Gastroesophageal sphincter (tissue), 4 donors: ENCODE measurements at places on chromosomes 6 and 20. TPM values are rescaled to one million over a fixed set of nuclear protein-coding genes. Genes with fewer than 3 reads are reported as not detected.

Gene EEF1A1
- total RNA-seq: 7,131 TPM

Gene PBOV1
- not detected for total RNA-seq

Gene ISM1
- total RNA-seq: 6.4 TPM

Gene TMEM170B
- 8.6 TPM for total RNA-seq

Gene ESR1
- total RNA-seq: 2.3 TPM

Gene TUBB2B
- total RNA-seq: 17.1 TPM

Gene POU5F1
- 3.4 TPM for total RNA-seq

Gene PIGT
- 59.8 TPM for total RNA-seq

Gene BPIFA1
- total RNA-seq: not detected

Gene DNAH8
- total RNA-seq: not detected

Gene FAXC
- total RNA-seq: 48.4 TPM

Gene ASIP
- total RNA-seq: not detected

Gene ZCCHC3
- 19.6 TPM for total RNA-seq

Gene NKAIN4
- 2.3 TPM for total RNA-seq

Gene B3GALT4
- total RNA-seq: 22.3 TPM

Gene C20orf141
- total RNA-seq: not detected

Gene OR2B6
- total RNA-seq: not detected

Gene SLC35D3
- not detected for total RNA-seq

Gene ACTL10
- 1.9 TPM for total RNA-seq

Gene HTR1E
- 0.93 TPM for total RNA-seq

Gene HLA-DPA1
- total RNA-seq: 27.1 TPM

Gene LGSN
- total RNA-seq: not detected

Gene RRP36
- 59.6 TPM for total RNA-seq

Gene SPTLC3
- 2.0 TPM for total RNA-seq

Gene CRYBG1
- total RNA-seq: 3.3 TPM

Gene PAK5
- total RNA-seq: 0.05 TPM

Gene SLC4A11
- total RNA-seq: 0.62 TPM

Gene C2
- 33.4 TPM for total RNA-seq

Gene FRK
- 1.1 TPM for total RNA-seq

Gene DCDC2
- not detected for total RNA-seq

Gene CST5
- total RNA-seq: not detected

Gene FHL5
- total RNA-seq: 11.4 TPM

Gene PXMP4
- total RNA-seq: 7.6 TPM

Gene TFEB
- 24.0 TPM for total RNA-seq

Gene PABPC1L
- total RNA-seq: 3.0 TPM

Gene EDN1
- total RNA-seq: 39.6 TPM

Gene BTNL2
- not detected for total RNA-seq

Gene KCNQ5
- 1.1 TPM for total RNA-seq

Gene WFDC5
- not detected for total RNA-seq

Gene COL11A2
- 1.4 TPM for total RNA-seq

Gene UST
- 48.1 TPM for total RNA-seq

Gene RNF182
- 0.27 TPM for total RNA-seq

Gene LATS1
- 54.5 TPM for total RNA-seq

Gene COQ3
- total RNA-seq: 10.4 TPM

Gene MEI4
- total RNA-seq: 0.31 TPM

Gene MRPS18B
- total RNA-seq: 41.2 TPM

Gene FAM209B
- not detected for total RNA-seq

Gene NOTCH4
- total RNA-seq: 12.6 TPM

Gene DOK5
- 2.0 TPM for total RNA-seq

Gene PPP1R3G
- total RNA-seq: 6.5 TPM

Gene ESF1
- 16.1 TPM for total RNA-seq

Gene RIN2
- total RNA-seq: 89.5 TPM
